Brain microvascular endothelial cell (primary cell): ENCODE measurements at places on chromosomes 5 and 9.
A peak's percentile ranks its signal among the peaks of the same experiment; 100 is the strongest.

DNA sequence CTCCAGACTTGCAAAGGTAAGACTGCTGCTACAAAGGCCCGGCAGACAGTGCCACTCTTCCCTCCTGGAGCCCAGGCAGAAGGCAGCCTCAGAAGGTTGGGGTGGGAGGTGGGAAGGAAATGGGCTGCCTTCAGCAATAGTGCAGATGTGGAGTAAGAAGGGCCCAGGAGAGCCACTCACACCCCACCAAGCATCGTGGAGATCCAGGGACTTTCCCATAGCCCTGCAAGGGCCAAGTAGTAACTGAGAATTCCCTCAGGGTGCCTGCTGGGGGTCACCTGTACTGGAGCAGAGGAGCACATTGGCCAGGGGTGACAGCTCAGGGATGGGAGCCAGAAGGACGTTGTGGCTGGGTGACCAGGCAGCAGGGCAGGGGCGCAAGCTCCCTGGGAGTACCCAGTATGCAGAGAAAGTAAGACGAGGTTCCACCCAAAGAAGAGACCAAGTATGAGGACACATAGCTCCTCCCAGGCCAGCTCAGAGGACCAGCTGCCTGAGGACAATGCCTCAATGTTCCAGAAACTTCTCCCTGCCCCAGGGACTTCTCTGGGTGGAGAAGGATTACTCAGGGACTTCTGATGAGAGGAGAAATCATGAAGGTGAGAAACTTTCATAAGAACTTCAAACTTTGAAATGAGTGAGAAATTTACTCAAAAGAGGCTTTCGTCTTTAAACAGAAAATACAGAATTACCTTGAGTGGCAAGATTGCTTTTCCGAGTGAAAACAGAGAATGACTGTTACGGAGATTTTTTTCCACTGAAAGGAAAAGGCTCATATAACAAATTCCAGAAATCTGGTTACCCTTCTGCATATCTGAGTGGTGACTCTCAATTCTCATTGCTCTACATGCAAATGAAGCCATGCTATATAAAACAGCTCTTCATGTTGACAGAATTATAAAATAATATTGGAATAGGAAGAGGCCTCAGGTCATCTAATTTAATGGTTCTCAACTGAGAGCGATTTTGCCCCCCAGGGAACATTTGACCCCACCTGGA, 87.9 kb upstream of the TRIO start:
- DNase-seq, result no peak

DNA sequence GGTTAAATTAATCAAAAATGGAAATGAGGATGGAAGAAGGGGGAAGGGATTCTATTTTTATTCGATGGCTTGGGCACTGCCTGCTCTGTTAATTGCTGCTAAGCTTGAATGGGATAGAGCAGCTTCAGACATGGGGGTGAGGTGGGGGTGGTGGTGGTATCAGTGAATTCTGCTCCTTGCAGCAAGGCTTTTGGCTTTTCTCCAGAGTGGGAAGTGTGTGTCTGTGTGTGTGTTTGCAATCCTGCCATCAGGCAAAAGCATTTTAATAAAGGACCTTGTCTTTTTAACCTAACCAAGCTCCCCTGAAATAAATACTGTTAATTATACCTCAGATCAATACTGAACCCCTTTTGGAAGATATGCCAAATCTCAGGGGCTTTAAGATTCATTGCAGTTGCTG, 110.9 kb upstream of the GPR151 start:
- no peak for DNase-seq

GRCh38 chr5:177610770-177611445, 11.0 kb downstream of the B4GALT7 start:
- DNase-seq, result no peak

DNA sequence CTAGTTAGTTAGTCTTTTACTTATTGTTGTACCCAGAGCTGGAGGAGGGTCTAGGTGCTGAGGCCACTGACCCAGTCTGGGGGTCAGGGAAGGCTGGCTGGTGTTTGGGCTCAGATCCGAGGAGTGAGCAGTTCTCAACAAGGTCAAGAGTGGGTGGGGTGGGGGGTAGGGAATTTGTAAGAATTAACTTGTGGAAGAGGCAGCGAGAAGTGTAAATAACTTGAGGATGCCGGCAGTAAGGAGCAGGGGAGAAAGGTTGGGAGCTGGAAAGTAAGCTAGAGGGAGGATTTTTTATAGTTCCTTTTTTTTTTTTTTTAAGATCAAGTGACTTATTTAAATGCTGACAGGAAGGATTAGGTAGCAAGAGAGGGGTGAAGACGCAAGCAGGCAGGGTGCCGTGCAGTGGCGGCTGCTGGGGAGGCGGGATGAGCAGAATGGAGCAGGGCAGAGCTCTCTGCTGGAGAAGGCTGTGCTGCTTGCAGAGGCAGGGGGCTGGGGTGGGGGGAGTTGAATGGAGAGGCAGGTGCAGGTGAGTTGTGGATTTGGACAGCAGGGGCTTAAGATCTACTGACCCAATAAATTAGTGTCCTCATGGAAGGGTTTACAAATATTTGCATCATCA, 35.3 kb upstream of the SMIM32 start:
- no peak for DNase-seq

- no peak for DNase-seq
Measured at GRCh38 chr5:120790339-120790738, 326.2 kb downstream of the PRR16 start.

GRCh38 chr5:45252541-45252940, 443.6 kb downstream of the HCN1 start:
- no peak for DNase-seq

DNA sequence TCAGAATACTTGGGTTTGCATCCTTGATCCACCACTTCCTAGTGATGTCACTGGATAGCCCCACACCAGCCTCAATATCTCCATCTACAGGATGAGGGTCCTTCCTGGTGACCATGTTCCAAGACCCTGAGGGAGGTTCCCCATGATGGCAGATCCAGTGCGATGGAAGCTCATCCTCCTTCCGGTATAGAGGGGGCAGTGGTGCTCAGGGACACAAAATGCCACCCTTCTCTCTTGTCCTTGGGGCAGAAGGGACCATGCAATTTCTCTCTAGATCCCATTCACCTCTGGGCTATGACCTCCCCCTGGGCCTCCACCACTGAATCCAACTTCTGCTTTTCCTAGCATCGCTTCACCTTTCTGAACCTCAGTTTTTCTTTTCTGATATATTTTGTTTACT, 5.4 kb upstream of the SLC25A51 start:
- DNase-seq, result no peak

- DNase-seq, result no peak
Measured at GRCh38 chr5:115584501-115584900, 17.8 kb downstream of the TICAM2 start.

GRCh38 chr5:39432696-39433530, 8.1 kb upstream of the DAB2 start:
- no peak for DNase-seq

- peak; percentile 18 for DNase-seq
Measured at GRCh38 chr5:39138892-39139291, 64.7 kb upstream of the RICTOR start.

GRCh38 chr9:86940774-86941173, 6.5 kb downstream of the GAS1 start:
- no peak for DNase-seq

GRCh38 chr9:109859447-109859846, 79.4 kb downstream of the PALM2AKAP2 start:
- no peak for DNase-seq

DNA sequence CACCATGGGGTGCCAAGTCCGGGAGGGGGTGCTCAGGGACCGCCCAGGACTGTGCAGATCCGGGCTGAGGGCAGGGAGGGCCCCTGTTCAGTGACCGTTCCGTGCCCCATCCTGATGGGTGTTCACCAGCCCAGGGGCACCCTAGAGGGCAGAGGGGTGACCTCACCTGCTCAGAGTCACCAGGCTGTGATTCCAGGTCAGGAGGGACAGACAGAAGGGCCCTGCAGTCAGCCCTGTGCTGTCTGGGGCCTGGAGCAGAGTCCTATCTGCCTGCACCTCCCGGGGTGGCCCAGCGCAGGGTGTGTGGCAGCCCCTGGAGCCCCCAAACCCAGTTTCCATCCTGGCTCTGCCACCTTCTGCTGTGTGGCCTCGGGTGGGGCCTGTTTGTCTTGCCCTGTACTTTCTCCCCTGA, 241.9 kb downstream of the PBX3 start:
- DNase-seq, result no peak

DNA sequence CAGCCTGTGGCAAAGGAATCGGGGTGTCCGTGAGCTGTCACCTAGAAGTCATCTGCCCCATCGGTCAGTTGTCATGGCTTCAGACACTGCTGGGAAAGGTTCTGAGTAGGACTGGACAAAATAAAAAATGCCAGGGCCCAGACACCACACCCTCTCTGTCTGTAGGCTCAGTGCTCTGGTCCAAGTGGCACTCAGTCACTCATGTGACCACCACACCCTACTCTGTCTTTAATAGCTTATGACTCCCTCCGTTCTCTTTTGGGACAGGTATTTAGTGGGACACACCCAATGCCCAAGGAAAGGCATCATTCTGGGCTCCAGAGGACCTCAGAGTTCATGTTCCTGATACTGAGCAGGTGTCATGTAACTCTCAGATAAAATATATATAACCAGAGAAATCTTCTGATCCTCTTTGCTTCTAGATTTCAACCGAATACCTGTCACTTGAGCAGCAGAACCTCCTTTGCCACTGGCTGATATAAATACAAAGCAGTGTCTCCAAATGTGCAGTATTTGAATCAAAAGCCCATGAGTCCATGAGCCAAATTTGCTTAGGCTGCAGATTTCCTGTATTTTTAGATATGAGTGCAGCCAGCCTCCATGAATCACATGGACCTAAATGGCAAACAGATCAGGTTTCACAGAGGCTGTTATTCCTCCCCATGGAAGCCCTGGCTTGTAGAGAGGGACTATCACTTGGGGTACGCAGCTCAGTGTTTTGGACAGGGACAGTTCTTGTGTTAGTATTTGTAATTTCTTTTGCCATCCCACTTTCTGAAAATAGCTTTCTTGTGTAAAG, 272.0 kb downstream of the ARHGAP26 start:
- DNase-seq, result peak; percentile 51

DNA sequence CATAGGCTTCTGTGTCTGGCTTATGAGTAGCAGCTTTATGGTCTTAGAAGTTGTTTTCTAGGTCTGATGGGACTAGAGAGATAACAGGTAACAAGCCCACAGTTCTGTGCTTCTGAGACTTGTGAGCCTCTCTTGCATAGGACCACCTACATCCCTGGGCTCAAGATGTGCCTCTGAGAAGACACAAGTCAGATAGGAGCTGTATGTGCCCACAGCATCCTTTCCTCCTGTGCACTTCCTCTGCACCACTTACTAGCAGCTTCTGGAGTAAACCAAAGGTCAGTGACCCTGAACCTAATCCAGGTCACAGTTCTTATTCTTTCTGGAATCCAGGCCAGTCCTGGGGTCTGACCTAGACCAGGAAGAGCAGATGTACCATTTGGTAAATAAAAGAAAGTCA, 40.0 kb downstream of the GALNT10 start:
- DNase-seq, result no peak

DNA sequence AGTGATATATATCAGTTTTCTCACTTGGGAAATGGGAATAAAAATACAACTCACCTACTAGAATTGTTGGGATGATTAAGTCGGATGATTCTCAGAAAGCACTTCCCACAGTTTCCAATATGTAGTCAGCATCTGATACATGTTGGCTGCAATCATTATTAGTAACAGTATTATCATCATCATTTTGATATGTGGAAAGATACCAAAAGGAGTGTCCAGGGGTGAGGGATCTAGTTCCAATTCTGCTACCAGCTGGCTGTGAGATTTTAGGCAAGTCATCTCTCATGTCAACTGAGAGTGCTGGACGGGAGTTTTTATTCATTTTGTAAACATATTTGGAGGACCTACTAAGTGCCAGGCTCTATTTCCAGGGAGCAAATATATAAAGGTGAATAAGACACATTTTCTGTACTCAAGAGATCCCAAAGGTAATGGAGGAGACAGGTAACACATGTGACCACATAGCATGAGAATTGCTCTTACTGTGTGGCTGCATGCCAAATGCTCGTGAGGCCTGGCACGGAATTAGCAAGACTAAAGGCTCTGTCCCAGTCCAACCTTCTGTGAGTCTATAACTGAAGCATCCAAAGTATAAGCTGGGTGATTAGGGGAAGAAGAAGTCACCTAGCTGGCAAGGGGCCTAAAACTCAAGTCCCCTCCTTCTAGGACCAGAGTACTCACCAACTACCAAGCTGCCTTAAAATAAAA, 83.0 kb downstream of the GRIA1 start:
- no peak for DNase-seq
